ENCODE measurements at places on chromosomes 6 and 20.

DNA sequence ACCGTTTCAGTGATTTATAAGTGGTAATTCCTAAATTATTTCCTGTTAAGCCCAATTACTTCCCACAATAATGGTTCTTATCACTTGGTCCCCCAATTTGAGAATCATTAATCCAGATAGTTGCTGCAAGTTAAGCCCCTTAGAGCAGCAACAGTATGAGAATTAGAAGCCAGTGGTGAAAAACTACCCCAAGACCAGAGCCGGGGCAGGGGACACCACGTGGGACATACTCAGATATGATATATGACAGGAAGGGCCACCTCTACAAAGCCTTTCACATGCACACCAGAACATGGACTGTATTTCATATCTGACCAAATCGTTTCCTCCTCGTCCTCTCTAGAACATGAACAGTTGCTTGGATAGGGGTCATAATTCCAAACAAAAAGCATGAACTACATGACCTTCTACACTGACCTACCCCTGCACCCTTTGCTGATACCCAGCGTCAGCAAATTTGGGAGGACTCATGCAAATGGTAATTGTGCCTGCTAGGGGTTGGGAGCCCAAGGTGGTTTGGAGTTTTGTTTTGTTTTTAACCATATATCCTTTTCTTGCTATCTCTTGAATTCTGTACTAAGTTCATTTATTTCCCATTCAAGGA is 3.9 kb downstream of the JAG1 start:
- no peak for DNase-seq

GRCh38 chr6:148242180-148242579 is 100.5 kb upstream of the SASH1 start:
- DNase-seq = no peak

- DNase-seq = peak; percentile 28
Observed at GRCh38 chr6:89411145-89412070, 665 bp downstream of the RRAGD start.

- no peak for DNase-seq
Observed at GRCh38 chr6:160895562-160895961, 96.0 kb upstream of the MAP3K4 start.

DNA sequence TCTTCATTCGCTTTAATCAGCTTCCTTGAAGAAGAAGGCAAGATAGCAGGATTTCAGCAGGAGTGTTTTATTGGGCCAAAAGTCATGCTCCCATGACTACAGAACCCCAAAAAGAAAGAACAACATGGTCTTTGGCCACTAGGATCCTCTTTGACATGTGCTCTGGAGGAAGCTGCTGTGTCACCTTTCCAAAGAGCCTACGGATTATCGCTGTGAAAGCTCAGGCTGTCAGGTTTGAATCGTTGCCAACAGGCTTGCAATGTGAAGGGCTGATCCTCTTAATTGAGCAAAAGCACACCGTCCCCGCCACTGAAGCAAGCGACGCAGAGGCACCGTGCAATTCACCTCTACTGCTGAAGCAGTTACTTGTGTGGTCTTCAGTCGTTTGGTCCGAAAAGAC is 29.0 kb downstream of the MYLIP start:
- DNase-seq = no peak

GRCh38 chr6:24431045-24431451 is 28.3 kb downstream of the MRS2 start:
- no peak for DNase-seq

GRCh38 chr20:438571-439469 is 23.5 kb downstream of the TBC1D20 start:
- DNase-seq = peak; percentile 41

GRCh38 chr20:21514553-21515251 is 838 bp upstream of the NKX2-2 start:
- no peak for DNase-seq

- no peak for DNase-seq
Observed at GRCh38 chr6:17334265-17334664, 53.1 kb downstream of the RBM24 start.

- no peak for DNase-seq
Observed at GRCh38 chr20:62771396-62772102, 24.7 kb upstream of the MRGBP start.

DNA sequence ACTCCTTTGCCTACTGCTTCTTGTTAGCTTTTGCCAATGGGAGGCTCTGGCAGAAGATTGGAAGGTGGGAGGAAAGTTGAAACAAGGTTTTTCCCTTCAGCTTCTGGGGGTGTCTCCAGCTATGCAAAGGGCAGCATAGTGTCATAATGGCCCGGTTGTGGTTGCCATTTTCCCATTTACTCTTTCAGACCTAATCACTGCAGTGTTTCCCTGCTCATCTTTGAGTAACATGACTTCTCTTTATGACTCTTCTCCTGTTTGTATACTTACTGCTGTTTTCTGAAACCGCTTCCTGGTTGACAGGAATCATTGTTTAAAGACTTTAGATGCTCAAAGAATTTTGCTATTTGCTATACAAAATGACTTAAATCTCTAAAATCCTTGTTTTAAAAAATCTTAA is 19.9 kb downstream of the NRN1 start:
- no peak for DNase-seq

DNA sequence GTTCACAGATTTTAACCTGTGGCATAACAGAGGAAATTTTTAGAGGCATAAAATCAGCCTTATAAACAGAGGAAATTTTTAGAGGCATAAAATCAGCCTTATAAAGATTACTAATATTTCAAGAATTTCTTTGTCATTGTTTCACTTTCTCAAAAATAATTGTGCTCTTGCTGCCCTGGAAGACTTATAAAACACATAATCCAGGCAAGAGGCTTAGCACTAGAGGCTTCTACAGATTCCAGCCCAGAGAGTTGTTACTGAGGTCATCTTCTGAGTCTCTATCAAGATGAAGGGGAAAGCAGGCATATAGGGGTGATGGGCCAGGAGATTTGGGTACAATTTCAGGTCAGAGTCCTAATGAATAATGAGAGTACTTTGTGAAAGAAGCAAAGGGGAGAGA is 85.7 kb downstream of the RFPL4B start:
- DNase-seq = no peak

GRCh38 chr6:106161311-106161874 is 75.3 kb downstream of the PRDM1 start:
- no peak for DNase-seq

- no peak for DNase-seq
Observed at GRCh38 chr6:44076356-44077213, 50.7 kb downstream of the MRPL14 start.
